MV-4-11 (cell line): ENCODE measurements at places on chromosomes 5 and 9.

DNA sequence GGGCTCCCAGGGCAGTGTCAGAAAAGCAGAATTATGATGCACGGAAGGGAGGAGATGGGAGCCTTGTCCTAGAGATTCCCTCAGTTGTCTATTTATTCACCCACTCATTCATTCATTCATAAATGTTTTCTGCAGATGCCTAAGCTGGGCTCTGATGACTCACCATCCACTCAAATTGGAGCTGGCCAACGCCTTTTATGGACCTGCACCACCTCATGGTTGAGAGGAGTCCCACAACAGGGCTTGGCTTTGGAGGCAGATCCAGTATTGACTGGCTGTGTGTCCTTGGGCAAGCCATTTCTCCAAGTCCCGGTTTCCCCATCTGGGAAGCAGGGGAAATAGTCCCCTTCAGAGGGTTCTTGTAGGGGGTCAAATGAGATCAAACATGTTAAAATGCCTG, 227.8 kb downstream of the MELK start:
- DNase-seq = no peak

- no peak for DNase-seq
These were observed 238.0 kb upstream of the PTGER4 start for GRCh38 chr5:40441733-40442132.

GRCh38 chr9:127712867-127713266, 2.6 kb downstream of the PTRH1 start:
- no peak for DNase-seq

GRCh38 chr5:154359221-154359573, 86.6 kb upstream of the SAP30L start:
- peak; percentile 10 for DNase-seq
